Jurkat, Clone E6-1 (cell line): ENCODE measurements at places on chromosomes 5 and 9.

DNA sequence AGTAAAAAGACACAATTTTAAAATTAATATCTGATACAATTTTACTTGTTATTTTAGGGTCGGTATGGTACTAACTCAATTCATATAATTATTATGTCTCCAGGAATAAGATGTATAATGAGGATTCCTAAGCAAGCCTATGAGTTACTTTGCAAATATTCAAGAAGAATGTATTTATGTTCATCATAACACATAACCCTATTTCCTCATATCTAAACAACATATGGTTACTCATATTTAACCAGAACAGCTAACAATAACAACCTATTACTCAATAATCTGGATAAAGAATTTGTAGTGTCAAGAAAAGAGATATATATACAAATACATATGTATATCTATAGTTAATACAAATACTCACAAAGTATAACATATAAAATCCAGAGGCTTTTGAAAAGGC, 285.9 kb downstream of the ARL15 start:
- DNase-seq: no peak

DNA sequence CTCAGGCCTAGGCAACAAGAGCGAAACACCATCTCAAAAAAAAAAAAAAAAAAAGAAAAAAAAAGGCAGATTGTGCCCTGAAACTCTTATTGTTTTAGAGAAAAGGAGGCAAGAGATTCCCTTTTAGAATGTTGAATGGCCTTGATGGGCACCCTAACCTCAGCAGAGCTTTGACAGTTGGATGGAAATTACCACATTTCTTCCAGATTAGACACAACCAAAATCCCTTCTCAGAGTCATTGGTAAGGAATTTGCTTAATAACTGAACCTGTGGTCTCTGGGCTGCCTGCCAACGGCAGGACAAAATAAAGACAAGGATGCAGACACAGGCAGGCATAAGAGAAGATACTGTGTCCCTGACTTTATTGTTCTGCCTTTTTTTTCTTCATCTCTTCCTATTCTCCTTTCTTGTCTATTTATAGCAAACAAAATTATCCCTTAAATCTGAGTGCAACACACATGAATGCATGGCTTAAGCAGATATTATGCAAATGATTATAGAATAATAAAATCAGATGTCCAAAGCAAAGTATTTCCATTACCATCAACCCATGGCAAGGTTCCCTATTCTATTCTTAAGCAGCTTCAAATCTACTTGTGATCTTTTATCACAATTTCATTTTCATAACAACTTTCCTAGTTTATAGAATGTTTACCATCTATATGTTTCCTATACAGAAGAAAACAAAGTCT, 37.3 kb upstream of the TRIO start:
- DNase-seq: no peak

DNA sequence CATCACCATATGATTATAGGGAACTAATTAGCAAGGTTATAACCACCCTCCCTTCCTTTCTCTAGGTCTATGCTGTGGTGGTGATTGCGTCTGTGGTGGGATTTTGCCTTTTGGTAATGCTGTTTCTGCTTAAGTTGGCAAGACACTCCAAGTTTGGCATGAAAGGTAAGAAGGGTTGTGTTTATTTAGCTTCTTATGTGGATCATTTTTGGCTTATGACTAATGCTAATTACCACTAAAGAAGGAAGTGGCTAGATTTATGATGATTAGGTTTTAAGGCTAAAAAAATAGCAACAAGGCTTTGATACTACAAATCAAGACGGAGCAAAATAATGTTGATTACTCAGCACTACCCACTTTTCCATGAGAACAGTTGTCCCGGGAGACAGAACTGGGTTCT, 82.4 kb downstream of the NTRK2 start:
- no peak for DNase-seq

DNA sequence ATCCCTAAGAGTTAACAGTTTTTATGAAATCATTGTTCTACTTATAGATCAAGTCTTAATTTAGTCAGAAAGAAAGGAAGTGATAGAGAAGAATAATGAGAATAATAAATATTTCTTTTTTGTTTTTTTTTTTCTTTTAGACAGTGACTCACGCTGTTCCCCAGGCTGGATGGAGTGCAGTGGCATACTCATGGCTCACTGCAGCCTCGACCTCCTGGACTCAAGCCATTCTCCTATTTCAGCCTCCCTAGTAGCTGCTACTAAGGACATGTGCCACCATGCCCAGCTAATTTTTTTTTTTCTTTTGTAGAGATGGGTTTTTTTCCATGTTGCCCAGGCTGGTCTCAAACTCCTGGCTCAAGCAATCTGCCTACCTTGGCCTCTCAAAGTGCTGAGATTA, 11.0 kb downstream of the IFNA21 start:
- DNase-seq: no peak

GRCh38 chr5:7852542-7852941, 1.6 kb upstream of the CFAP90 start:
- DNase-seq: no peak

DNA sequence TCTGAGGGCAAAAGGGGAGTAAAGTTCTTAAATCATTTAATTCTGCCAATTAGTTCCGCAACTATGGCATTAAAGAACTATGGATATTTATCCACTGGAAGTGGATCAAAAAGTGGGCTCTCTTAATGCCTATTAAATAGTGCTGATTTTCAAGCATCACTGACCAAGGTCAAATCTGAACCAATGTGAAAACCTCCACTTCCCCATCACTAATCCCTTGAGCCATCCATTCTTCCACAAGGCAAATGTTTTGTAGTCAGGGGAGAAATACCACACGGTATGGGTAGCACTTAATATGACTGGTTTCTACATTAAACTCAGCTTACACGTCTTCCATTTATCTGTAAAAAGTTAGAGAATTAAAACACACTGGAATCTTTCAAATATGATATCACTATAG, 57.6 kb downstream of the MLLT3 start:
- no peak for DNase-seq

DNA sequence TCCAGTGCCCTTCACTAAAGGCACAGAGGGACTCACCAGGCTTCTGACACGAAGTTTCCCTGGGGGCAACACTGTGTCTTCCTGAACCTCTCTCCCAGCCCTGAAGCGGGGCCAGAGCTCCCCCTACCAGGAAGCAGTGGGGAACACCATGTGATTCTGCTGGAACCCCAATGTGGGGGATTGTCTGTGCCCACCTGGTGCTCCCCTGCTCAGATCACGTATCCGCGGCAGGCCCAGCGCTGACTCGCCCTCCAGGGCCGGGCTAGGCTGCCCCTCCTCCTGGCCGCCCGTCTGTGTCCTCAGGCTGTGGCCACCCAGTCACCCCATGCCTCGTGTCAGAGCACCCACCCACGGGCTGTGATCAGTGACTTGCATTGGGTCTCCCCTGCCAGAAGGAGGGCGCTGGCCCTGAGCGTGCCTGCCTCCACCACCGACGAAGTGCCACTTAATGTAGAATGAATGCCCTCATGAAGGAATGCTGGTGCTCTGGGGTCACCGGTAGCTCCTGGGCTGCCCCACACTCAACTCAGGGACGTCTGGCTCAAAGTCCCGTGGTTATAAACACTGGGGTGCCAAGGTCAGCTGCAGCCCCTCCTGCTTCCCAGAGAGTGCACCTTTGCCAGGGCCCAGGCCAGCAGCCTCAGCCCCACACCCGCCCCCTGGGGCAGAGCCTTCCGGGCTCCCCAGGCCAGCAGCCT, 22.1 kb downstream of the SARDH start:
- DNase-seq: no peak
